ENCODE measurements at places on chromosomes 13 and 19.

GRCh38 chr19:52533901-52534300, 6.4 kb downstream of the ZNF808 start:
- no peaks in the 10 kb centered on the region for H3K27me3 ChIP-seq
- no peak overlapping the region for H3K27ac ChIP-seq
- DNase-seq = no peak
- H3K36me3 ChIP-seq = peaks cover 40% of the 10 kb centered on the region
- no peak overlapping the region for H3K4me3 ChIP-seq
- H3K4me1 ChIP-seq = peaks cover 26% of the 10 kb centered on the region

GRCh38 chr19:16205205-16206045, 7.7 kb downstream of the AP1M1 start:
- no peak for DNase-seq
- no peak overlapping the region for H3K4me3 ChIP-seq
- H3K4me1 ChIP-seq = peaks cover 73% of the 10 kb centered on the region
- H3K27me3 ChIP-seq = no peaks in the 10 kb centered on the region
- H3K27ac ChIP-seq = no peak overlapping the region

GRCh38 chr19:57321116-57321515, 844 bp downstream of the ZNF543 start:
- peak overlapping the region; percentile 90 for H3K4me3 ChIP-seq
- peaks cover 9% of the 10 kb centered on the region for H3K27me3 ChIP-seq
- peaks cover 29% of the 10 kb centered on the region for H3K4me1 ChIP-seq

GRCh38 chr13:35771898-35772297, 295.4 kb upstream of the MAB21L1 start:
- no peak overlapping the region for H3K4me3 ChIP-seq
- no peak overlapping the region for H3K27ac ChIP-seq
- H3K27me3 ChIP-seq = peaks cover 2% of the 10 kb centered on the region
- no peaks in the 10 kb centered on the region for H3K36me3 ChIP-seq

DNA sequence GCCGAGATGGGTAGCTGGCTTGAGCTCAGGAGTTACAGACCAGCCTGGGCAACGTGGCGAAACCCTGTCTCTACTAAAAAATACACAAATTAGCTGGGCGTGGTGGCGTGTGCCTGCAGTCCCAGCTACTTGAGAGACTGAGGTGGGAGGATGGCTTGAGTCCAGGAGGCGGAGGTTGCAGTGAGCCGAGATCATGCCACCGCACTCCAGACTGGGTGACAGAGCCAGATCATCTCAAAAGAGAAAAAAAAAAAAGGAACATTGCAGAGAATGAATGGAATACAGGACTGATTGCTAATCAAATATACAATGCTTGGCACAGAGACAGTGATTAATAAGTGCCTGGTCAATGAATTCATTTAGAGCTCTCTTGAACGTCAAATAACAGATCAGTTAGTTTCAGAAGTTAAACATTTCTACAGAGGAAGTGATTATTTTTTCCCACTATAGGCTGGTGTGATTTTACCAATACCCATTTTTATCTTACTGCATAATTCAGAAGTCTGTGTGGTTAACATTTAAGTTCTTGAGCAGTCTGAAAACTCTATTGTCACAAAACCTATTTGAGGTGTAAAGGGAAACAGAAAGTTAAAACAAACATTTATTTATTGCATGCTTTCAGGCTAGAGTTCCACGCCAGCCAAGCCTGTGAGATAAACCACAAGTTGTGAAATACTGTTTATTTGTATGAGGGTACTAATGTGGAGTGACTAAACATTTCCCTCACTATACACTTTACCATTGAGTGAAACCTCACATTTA, 7.7 kb upstream of the TBC1D4 start:
- no peaks in the 10 kb centered on the region for H3K36me3 ChIP-seq
- peaks cover 23% of the 10 kb centered on the region for H3K4me1 ChIP-seq
- H3K4me3 ChIP-seq = peak overlapping the region; percentile 34
- H3K27me3 ChIP-seq = peaks cover 32% of the 10 kb centered on the region

- no peaks in the 10 kb centered on the region for H3K4me1 ChIP-seq
- no peak overlapping the region for H3K4me3 ChIP-seq
- H3K27me3 ChIP-seq = no peaks in the 10 kb centered on the region
- DNase-seq = no peak
- H3K36me3 ChIP-seq = no peaks in the 10 kb centered on the region
Measured at GRCh38 chr13:107275945-107276614, 708.1 kb upstream of the ARGLU1 start.

- peaks cover 30% of the 10 kb centered on the region for H3K36me3 ChIP-seq
- no peak for DNase-seq
- H3K4me3 ChIP-seq = no peak overlapping the region
- no peaks in the 10 kb centered on the region for H3K27me3 ChIP-seq
Measured at GRCh38 chr13:21450936-21451335, 8.2 kb downstream of the ZDHHC20 start.

DNA sequence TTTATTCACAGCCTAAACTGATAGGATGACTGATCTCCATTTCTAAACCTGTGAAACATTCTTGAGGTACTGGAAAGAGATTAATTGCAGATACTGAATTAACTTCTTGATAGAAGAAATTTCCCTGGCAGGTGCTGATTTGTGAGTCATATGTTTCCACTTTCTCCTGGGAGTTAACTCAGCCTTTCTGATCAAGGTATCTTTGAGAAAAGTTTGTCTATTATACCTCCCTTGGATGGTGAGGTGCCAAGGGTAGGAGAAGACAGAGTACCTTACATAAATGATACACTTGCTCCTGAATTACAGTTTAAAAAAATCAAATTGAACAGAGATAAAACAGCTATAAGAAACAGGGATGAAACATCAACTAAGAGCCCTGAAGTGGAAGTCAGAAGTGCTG, 123.0 kb downstream of the RGCC start:
- no peaks in the 10 kb centered on the region for H3K27me3 ChIP-seq
- no peak for DNase-seq
- peaks cover 26% of the 10 kb centered on the region for H3K36me3 ChIP-seq
- no peak overlapping the region for H3K4me3 ChIP-seq
- no peak overlapping the region for H3K27ac ChIP-seq

DNA sequence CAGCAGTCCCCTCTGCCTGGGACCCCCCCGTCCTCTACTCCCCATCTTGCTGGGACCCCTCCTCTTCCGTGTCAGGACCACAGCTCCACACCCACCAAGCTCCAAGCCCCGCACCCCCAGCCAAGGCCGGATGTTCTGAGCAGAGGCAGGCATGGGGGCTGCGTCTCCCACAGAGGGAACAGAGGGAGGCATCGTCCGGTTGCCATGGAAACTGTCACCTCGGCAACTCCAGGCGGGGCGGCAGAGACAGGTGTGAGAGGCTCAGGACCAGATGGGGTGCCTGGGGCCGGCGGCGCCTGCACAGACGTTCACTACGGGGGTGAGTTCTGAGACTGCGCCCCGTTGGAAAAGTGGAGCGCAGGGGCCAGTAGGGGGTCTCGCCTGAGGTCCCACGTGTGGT, 5.4 kb downstream of the RNU6-9 start:
- no peaks in the 10 kb centered on the region for H3K27me3 ChIP-seq
- peak; percentile 57 for DNase-seq
- H3K4me3 ChIP-seq = no peak overlapping the region
- H3K4me1 ChIP-seq = peaks cover 13% of the 10 kb centered on the region
- no peak overlapping the region for H3K27ac ChIP-seq

DNA sequence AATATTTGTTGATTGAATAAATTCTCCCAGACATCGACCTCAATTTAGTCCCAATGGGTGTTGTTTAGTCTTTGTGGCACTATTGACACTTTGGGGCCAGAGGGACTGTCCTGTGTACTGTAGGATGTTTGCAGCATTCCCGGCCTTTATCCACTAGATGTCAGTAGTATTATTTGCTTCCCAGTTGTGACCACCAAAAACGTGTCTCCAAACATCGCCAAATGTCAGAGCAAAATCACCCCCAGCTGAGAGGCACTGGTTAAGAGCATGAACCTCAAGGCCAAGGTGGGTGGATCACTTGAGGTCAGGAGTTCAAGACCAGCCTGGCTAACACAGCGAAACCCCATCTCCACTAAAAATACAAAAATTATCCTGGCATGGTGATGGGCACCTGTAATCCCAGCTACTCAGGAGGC, 15.4 kb downstream of the NLRP12 start:
- no peak for DNase-seq
- no peak overlapping the region for H3K4me3 ChIP-seq
- no peak overlapping the region for H3K27ac ChIP-seq
- no peaks in the 10 kb centered on the region for H3K4me1 ChIP-seq

- peaks cover 26% of the 10 kb centered on the region for H3K27me3 ChIP-seq
- no peak within 1 kb of the TSS for H3K27ac ChIP-seq
- peak; percentile 14 for DNase-seq
- no peaks in the 10 kb centered on the region for H3K36me3 ChIP-seq
- peaks cover 3% of the 10 kb centered on the region for H3K4me1 ChIP-seq
Measured at GRCh38 chr19:46296722-46297461, at the start of gene HIF3A. TSS of gene HIF3A (plus strand) at chr19:46297042. CDS start at chr19:46297077, 35 bp downstream.

DNA sequence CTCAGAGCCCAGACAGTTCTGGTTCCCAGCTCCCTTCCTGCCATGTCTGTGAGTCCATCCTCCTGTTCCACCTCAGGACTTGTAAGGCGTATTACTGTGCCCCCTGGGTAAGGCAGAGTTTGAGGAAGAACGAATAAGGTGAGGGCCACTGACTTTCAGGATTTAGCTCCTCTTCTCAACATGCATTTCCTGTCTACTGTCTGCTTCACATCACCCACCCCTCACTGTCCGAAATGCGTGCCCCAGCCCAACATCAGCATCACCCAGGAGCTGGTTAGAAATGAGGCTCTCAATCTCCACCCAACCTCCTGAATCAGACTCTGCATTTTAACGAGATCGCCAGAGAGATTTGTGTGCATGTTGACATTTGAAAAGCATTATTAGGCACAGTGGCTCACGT, 44.4 kb downstream of the IRS2 start:
- peaks cover 11% of the 10 kb centered on the region for H3K4me1 ChIP-seq
- no peak for DNase-seq
- no peak overlapping the region for H3K4me3 ChIP-seq
- no peak overlapping the region for H3K27ac ChIP-seq
- no peaks in the 10 kb centered on the region for H3K27me3 ChIP-seq

GRCh38 chr19:13906521-13906904, 512 bp downstream of the CC2D1A start:
- H3K27ac ChIP-seq = peak overlapping the region; percentile 62
- peak overlapping the region; percentile 74 for H3K4me3 ChIP-seq
- DNase-seq = peak; percentile 34
- no peaks in the 10 kb centered on the region for H3K27me3 ChIP-seq
- peaks cover 18% of the 10 kb centered on the region for H3K4me1 ChIP-seq
- H3K36me3 ChIP-seq = peaks cover 15% of the 10 kb centered on the region

DNA sequence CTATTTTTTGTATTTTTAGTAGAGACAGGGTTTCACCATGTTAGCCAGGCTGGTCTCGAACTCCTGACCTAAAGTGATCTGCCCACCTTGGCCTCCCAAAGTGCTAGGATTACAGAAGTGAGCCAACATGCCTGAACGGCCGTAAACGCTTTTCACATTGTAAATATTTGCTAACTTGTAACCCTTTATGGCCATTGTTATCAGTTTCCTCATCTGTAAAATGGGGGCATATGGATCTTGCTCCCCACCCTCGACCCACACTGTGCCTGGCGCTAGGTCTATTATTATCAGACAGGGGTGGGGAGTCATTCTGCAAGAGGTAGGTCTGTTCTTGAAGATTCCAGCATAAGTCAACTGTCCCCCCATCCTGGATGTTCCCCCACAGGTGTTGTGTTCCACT, 11.9 kb downstream of the NCAN start:
- H3K27ac ChIP-seq = no peak overlapping the region
- H3K36me3 ChIP-seq = no peaks in the 10 kb centered on the region
- H3K27me3 ChIP-seq = peaks cover 10% of the 10 kb centered on the region
- no peak overlapping the region for H3K4me3 ChIP-seq

- no peak overlapping the region for H3K4me3 ChIP-seq
- H3K27me3 ChIP-seq = peaks cover 57% of the 10 kb centered on the region
- peaks cover 26% of the 10 kb centered on the region for H3K4me1 ChIP-seq
- peak; percentile 22 for DNase-seq
- no peak overlapping the region for H3K27ac ChIP-seq
- H3K36me3 ChIP-seq = no peaks in the 10 kb centered on the region
Measured at GRCh38 chr19:41999071-41999877, 5.2 kb upstream of the ATP1A3 start.

GRCh38 chr19:43895727-43896308, 39.3 kb downstream of the ZNF45 start:
- H3K27me3 ChIP-seq = no peaks in the 10 kb centered on the region
- H3K4me1 ChIP-seq = peaks cover 5% of the 10 kb centered on the region
- no peak for DNase-seq
- H3K27ac ChIP-seq = no peak overlapping the region
- no peak overlapping the region for H3K4me3 ChIP-seq
- peaks cover 44% of the 10 kb centered on the region for H3K36me3 ChIP-seq

DNA sequence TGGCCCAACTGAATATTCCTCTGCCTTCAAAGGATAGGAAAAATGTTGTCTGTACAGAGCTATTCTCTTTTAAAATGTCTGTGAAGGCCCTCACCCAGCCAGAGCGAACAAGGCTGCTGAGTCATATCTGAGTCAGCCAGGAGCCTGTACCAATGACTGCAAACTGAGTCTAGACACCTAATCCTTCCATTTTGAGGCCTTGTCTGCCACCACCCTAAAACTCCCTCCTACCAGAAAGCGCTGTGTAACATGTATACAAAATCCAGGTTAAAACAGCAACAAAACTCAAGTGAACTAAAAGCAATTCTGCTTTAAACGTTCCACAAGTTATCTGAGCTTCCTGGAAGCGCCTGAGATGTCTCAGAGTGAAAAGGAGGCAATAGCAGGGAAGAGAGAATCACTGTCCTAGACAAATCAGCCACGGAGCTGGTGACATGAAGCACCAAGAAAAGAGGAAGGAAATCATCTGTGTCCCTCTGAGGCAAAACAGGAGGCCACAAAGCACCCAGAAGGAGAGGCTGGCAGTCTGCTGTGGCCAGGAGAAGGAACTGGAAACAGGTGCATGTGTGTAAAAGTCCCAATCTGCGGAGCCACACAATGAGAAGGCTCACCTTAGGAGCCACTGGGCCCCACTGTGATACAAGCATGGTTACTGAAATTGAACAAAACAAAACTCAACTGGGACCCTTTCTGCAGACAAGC, 10.2 kb downstream of the DHRS12 start:
- H3K4me1 ChIP-seq = peaks cover 21% of the 10 kb centered on the region
- peak overlapping the region; percentile 62 for H3K27ac ChIP-seq
- H3K4me3 ChIP-seq = no peak overlapping the region
- peaks cover 8% of the 10 kb centered on the region for H3K36me3 ChIP-seq

All from activated CD8-positive, alpha-beta T cell treated with anti-CD3 and anti-CD28 coated beads for 36 hours (primary cell).